ENCODE measurements at places on chromosomes 11 and 22.
A peak's percentile ranks its signal among the peaks of the same experiment; 100 is the strongest.

DNA sequence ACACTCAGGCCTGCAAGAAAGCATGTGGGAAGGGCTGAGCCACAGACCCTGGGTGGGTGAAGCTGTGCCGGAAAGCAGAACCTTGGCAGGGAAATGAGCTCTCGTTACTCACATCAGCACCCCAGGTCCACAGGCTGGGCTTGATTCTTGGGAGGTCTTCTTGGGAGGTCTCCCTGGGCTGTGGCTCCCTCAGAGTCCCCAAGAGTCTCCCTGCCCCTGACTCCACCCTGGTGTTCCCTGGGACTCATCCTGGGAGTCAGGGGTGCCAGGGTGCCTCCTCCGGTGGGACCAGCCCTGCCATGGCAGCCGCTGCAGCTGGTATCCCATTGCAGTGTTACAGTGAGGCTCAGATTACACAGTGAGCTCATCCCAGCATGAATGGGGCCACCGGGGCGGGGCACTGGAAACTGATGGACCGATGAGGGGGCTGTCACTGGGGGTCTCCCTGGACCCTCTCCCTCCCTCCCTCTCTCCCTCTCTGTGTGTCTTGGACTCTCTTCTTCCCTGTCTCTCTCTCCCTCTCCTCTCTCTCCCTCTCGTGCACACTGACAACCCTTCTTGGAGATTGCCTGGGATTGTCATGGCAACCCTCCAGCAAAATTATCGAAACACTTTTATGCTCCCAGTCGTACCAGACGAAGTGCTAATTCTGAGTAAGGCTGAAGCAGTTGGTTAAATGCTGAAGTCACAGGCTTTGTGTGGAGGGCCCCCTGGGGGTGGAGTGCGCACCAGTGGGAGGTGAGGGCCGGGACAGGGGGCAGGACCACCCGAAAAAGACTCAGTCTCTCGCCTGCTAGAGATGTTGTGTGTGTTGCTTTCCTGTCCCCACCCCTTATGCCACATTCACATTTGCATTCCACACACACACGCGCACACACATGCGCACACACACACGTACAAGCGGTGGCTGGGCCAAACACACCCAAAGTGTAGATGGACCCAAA lies 8.6 kb upstream of the C11orf96 start:
- peak; percentile 4 for DNase-seq

GRCh38 chr22:29144786-29145160 lies 60.9 kb upstream of the EMID1 start:
- DNase-seq = no peak

DNA sequence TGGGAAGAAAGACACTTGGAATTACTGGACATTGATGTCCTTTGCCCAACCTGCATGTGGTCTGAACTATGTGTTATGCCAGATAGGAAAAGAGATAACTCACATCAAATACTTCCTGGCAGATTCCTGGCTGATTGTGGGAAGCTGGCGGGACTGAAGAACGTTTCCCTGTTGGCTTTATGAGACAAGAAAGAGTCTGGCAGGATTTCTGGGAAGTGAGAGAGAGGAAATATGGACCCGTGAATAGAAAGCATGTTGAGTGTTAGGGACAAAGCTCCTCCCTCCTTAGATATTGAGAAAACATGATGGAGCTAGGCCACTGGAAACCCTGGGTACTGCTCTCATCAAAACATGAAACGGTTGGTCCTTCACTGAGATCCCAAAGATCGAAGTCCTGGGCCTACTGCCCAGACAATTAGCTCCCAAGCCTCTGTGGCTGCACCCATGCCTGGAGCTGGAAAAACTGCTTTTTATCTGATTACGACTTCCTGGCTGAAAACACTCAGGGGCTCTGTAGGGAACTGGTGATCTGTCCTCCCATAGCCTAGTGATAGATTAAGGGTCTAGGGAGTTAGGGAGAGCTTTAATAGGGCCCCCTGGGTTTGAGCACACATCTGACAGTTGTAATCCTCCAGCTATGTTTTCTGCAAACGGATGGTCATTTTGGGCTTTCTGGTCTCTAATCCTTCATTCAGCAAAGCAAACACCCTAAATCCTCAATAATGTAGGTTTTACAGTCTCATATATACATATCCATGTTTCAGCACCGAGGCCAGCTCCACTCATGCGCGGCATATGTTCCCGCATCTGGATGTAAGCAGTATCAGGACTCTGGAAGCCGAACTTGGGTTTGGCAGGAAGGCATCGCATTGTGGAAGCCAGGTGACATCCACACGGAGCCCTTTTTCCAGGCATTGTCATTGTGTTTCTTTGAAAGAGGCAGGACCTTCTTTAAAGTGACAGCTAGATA lies 6.1 kb upstream of the B3GAT1 start:
- no peak for DNase-seq

DNA sequence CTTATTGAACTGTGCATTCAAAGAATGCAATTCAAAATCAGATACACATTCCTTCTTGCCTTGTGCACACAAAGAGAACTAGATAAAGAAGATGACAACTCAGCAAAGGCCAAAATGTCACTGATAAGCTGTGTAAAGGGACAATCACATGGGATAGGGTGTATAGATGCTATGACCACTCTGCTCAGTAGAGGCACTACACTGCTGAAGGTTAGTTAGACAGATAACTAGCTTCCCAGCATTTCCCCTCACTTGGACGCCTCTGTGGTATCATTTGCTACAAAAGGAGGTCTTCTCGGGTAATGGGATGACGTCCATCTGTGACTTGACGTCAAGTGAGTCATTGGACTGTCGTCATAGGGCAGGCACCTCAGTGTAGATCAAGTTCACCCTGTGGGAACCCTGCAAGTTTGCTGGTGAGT lies 424.9 kb upstream of the CCDC90B start:
- no peak for DNase-seq

GRCh38 chr11:19352072-19352770 lies 111.5 kb upstream of the E2F8 start:
- no peak for DNase-seq

DNA sequence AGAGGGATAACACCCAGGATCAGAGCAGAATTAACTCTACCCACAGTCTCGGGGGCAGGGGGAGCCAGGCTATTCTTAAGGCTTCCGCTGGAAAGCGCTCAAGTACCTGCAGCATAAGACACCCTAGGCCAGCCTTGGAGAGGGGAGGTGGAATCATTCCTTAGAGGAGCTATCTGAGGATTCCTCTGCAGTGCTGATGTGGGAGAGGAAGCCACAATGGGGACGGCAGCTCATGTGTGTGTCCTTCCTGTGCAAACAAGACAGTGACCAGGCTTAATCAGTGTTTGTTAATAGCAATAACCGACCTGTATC lies 382.2 kb upstream of the CADM1 start:
- DNase-seq = no peak

GRCh38 chr11:19080579-19080993 lies 20.1 kb upstream of the MRGPRX2 start:
- no peak for DNase-seq

GRCh38 chr11:102396708-102397563 lies 49.9 kb downstream of the BIRC2 start:
- no peak for DNase-seq

- DNase-seq = peak; percentile 28
These were observed 548.5 kb downstream of the BUD13 start for GRCh38 chr11:116224154-116224888.

DNA sequence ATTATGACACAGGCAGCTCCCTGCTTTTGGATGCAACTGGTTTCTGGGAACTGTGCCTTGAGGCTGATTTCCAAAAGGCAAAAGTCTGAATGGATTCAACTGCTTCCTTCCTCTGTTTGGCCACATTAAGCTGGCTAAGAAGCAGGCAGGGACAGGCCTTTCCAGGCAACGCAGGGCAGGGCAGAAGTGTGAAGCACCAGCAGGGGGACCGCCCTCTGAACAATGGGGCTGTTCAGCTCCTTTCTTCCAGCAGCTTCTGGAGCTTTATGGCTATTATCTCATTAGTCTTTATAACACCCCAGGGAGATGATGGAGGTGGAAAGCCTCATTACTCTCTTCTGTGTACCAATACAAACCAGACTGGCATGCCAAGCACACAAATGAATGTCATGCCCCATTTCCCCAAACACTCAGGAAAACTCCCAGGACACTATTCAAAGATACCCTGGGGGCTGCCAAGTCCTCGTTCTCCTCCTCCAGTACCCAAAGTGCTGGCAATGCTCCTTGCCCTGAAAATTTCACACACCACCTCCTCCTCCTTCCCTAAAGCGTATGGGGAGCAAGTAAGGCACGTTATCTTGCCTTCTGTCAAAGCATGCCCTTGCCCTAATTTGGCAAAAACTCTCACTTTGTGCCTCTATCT lies 21.3 kb downstream of the MORC2 start:
- DNase-seq = peak; percentile 86

- no peak for DNase-seq
These were observed 21.8 kb upstream of the P4HA3 start for GRCh38 chr11:74333193-74333592.

DNA sequence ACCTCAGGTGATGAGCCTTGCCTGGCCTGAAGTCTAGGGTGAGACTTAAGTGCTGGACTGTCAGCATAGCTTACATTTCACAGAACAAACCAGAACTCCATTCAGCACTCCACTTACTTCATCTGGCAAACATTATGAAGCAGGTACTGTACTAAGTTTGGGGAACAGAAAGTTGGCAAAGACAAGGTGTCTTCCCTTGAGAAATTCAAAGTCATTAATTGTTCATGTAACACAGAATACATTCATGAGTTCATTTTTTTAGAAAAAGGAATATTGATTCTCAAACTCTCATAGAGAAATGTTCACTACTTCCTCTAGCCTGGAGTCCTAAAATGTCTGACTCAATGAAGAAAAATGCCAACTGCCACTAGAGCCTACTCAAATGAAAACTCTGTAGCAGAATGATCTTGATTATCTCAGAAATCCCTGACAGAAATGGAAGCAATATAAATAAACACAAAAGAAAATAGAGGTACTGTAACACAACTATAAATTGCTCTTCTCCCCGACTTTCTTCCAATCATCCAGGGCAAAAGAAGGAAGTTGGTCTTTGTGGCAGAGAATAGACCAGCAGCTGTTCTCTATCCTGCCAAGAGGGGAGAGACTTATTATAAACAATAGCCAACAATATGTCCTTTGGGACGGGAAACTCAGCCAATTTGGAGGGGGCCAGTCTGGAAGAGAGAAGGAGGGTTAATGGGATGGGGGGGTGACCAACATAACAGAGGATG lies 129.2 kb upstream of the MTMR2 start:
- no peak for DNase-seq

DNA sequence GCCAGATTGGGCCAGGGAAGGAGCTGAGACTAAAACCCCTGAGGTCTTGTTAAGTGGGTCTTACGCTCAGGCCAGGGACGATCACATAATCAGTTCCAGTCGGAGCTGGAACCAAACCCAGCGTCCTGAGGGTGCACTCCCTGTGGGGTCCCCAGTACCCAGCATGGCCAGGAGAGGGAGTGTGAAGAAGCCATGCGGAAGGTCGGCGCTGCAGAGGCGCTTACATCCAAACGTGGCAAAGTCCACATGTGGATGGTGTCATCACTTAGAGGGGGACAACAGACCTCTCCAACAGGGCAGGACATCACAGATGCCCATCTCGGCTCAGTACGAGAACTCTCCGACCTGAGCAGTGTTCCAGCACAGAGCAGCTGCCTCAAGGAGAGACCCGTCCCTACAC lies 8.3 kb downstream of the ATP5MGL start:
- no peak for DNase-seq

GRCh38 chr11:15971215-15971546 lies 385.2 kb downstream of the SOX6 start:
- DNase-seq = no peak

DNA sequence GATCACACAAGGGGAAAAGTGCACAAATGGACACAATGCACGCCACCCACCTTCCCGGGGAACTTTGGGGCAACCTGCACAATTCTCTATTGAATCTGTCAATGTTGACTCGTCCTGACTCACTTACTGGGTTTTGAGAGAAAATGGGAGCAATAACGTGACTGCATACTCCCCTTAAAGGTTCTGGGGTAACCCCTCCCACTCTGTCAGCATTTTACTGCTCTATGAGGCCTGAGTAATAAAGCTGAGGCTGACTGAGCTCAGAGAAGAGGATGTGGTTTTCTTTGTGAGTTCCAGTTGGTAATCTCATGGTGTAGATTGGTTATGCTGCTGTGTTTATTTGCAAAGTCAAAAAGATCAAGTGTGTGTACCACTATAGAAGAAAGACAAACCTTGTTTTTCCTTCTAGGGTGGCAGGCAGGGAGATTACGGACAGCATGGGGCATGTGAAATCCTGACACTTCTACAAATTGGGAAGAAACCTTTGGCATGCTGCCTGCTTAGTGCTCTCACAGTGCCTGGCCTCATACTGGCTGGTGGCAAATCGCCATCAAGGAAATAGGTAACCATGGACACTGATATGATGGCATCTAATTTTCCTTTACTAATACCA lies 16.1 kb upstream of the APOA1 start:
- no peak for DNase-seq

DNA sequence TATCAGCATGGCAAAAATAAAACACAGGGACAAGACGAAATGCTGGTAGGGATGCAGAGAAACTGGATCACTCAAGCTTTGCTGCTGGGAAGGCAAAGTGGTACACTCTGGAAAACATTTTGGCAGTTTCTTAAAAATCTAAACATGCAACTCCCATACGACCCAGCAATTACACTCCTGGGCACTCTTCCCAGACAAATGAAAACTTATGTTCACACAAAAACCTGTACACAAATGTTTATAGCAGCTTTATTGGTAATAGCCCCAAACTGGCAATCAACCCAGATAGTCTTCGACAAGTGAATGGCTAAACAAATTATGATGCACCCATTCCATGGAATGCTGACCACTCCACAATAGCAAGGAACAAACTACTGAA lies 35.8 kb upstream of the PRR5 start:
- DNase-seq = no peak

DNA sequence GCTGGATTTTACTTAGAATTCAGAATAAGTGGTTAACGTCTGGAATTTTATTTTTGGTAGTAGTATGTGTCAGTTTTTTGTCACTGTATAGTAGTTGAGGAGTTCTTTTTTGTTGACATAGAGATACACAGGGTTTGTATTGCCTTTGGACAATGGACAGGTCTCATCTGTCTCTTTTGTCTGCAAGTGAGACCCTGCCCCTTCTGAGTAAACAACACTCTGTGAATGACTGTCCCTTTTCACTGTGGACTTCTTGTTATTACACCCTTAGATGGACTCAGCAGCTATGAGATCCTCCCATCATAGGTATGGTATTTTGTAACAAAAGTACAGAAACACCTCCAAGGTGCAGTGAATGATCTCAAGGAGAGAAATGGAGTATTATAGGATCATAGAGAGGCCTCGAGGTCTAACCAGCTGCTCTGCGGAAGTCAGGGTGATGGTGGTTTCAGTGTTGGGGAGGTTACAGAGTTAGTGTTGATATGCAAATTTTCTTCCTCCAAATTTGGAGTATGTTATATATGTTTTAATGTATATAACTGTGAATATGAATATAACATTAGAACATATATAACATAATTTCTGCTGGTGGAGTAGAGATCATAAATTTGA lies 7.8 kb downstream of the PPP6R3 start:
- DNase-seq = no peak

Measured in DMS79 treated with DMSO at 0.1 percent for 48 hours (cell line).